MG63 (cell line): ENCODE measurements at places on chromosomes 3 and 15. TPM values are rescaled to one million over a fixed set of nuclear protein-coding genes. Genes with fewer than 3 reads are reported as not detected.

CHRNA7 gene
- 0.20 TPM in 1 of 2 replicates, not detected in the other for total RNA-seq

CCDC54 gene
- total RNA-seq: not detected in 2 replicates

CDV3 gene
- total RNA-seq: 136 and 146 TPM in 2 replicates

TERC gene
- total RNA-seq: 149 and 154 TPM in 2 replicates

SKOR1 gene
- total RNA-seq: not detected in 2 replicates

PCOLCE2 gene
- total RNA-seq: 150 and 205 TPM in 2 replicates

SEMA3F gene
- 11.7 and 22.9 TPM in 2 replicates for total RNA-seq

VPS39 gene
- total RNA-seq: 8.7 and 16.3 TPM in 2 replicates

LYZL4 gene
- total RNA-seq: not detected in 2 replicates

STARD5 gene
- total RNA-seq: 0.22 and 3.4 TPM in 2 replicates

CDHR4 gene
- 0.10 TPM in 1 of 2 replicates, not detected in the other for total RNA-seq
